ENCODE measurements at places on chromosomes 2 and 18.

- no peak for DNase-seq
Observed at GRCh38 chr2:60002183-60002867, 551.1 kb downstream of the BCL11A start.

DNA sequence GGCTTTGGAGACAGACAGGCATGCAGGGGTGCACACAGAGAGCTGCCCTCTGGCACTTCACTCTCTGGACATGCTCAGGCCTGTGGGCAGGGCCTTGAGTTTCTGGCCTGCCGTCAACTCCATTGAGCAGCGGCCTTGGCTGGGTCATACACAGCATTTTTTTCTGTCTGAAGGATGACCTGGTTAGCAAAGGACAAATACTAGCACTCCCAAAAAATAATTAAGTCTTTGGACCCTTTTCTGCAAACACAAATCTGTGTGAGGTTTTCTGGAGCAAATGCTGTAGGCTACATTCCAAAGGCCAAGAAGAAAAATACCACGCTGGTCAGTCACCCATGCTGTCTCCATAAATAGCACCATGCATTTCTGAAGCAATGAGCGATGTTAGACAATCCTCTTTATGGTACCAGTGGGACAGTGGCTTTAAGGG, 124.7 kb upstream of the CTAGE1 start:
- DNase-seq: no peak

DNA sequence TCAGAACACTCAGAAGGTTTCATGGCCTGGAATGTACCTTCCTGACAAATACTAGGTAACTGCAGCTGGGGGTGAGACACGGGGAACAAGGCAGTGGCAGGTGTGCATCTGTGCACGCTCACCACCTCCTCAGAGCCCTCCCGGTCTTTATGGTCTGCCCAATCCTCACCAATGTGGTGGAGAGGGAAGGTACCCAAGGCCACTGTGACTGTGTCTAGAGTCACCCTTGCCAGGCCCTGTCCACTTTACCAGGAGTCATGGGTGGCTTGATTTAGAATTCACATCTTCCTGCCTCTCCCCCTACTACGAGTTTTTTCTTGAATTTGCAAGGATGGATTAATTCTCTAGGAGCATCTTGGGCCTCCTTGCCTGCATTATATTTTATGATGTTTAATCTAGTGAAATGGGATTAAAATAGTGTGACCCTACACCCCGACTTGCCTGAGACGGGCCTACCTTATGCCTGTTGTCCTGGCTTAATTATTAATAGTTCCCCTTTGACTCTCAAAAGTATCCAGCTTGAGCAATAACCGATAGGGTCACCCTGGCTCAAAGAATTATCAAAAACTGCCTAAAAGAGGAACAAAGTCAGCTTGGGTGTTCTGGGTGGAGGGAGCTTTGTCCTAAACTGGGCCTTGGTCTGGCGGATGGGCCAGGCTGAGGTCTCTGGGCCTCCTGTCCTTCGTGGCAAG, 56.5 kb downstream of the ACAA2 start:
- no peak for DNase-seq

DNA sequence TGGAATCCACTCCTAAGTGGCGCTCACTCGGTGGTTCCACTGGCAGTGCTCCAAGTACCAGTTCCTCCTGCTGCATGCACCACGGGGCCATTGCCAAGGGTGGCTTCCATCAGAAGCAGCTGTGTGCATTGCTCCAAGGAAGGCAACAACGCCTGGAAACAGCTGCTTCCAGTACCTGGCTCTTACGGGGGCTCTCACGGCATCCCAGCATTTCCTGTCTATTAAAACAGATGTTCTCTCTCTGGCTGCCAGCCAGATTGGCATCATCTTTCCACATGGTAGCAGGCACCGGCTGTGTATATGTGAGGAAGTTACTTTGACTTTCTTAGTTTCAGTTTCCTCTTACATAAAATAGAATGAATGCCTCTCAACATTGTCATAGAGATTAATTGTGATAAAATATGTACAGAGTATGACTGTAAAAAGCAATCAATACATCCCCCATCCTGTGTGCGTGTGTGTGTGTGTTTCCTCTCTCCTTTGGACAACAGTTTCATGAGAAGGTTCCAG, 84.9 kb downstream of the CMPK2 start:
- DNase-seq: peak; percentile 17

DNA sequence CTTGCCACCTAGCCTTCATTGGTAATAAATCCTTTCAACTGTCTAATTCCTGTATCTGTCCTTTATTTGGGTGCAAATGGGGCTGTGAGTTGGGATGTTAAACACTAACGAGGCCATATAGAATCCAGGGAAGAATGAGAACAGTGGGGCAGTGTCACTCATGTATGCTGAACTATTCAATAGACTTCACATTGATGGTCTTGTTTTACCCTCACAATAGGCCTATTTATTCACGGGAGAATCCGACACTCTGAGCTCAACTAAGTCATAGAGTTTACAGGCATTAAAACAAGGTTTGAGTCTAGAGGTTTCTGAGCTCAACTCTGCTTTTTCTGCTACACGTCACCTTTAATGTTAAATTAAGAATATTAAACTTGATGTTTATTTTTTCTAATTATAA, 421.6 kb downstream of the SOX11 start:
- DNase-seq: no peak

DNA sequence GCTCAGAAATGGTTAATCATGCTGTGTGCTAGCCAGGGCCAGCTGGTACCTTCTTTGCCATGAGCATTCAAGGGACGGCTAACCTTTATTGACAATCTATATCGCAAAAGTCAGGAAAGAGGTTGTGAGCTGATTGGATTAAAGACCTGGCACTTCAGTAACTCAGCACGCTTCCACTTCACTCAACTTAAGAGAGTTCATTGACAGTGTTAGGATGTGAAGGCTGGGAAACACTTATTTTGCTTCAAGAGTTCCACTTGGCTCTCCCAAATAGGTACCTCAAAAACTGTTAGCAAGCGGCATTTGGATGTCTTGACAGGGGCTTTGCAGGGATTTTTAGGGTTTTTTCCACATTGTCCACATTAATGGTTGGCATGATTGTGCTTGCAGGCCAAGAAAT, 25.1 kb upstream of the TXNDC2 start:
- DNase-seq: no peak

DNA sequence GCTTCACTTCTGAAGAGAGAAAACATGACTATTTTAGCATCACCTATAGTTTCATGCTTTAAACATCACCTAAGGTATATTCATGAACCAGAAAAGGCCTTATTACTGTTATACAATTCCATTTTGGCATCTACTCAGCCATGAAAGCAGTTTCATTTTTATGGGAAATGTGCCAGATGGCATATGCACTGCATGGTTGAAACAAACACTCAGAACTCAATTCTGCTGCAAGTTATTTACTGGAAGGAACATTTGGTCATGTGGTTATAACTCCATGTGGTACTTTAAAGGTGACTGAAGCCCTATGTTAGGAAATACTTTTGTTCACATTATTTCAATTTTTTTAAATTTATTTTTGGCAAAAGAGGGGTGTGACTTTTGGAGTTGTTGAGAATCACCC, 287.5 kb upstream of the CRIM1 start:
- no peak for DNase-seq

- DNase-seq: peak; percentile 30
Observed at GRCh38 chr2:15119722-15120175, 441.4 kb downstream of the NBAS start.

DNA sequence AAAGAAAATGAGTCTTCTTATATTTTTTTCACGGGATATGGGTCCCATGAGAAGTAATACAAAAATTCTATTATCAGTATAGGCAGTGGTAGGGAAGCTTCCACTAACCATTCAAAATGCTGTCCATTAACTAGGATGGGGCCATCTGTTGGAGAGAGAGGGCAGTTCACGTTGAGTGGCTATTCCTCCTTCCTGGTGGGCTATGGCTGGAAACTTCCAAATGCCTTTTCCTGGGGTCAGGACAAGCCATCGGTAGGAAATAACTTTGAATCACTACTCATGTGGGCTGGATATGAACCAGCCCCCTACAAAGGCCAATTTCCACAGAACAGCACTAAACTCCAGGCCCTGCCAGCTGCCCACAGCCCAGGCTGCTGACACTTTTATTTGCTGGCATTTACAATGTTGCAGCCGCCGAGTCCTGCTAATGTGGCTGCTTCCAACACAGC, 156.1 kb upstream of the HNRNPA3 start:
- no peak for DNase-seq

- DNase-seq: no peak
Observed at GRCh38 chr2:98157557-98157956, 70.6 kb downstream of the VWA3B start.

DNA sequence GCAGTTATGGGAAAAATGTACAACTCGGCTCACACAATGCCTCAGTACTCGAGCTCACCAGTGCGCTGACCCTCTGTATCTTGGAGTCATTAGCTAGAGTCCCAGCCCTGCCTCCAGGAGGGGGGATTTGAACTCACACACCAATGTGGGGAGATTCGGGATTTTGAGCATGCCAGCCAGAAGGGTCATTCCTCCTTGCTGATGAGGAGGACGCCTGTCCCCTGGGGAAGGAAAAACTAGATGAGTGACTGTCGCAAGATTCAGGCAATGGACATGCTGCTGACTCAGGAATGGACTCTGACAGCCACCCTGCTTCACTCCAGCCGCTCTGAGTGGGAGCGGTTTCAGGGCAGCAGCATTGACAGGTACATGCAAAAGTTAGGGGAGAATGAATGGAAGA, 20.6 kb downstream of the FIGN start:
- no peak for DNase-seq

DNA sequence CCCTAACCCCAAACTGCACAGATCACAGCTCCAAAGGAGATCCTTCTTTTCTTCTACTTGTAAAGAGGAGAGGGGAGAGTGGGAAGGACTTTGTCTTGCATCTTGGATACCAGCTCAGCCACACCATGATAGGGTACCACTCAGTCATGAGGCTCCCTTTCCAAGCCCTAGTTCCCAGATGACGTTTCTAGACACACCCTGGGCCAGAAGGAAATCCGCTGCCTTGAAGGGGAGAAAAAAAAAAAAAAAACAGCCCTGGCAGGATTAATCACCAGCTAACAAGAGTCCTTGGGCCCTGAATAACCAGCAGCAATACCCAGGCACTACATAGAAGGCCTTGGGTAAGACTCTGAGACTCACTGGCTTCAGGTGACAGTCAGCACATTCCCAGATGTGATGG, 36.9 kb downstream of the ST8SIA3 start:
- DNase-seq: no peak

DNA sequence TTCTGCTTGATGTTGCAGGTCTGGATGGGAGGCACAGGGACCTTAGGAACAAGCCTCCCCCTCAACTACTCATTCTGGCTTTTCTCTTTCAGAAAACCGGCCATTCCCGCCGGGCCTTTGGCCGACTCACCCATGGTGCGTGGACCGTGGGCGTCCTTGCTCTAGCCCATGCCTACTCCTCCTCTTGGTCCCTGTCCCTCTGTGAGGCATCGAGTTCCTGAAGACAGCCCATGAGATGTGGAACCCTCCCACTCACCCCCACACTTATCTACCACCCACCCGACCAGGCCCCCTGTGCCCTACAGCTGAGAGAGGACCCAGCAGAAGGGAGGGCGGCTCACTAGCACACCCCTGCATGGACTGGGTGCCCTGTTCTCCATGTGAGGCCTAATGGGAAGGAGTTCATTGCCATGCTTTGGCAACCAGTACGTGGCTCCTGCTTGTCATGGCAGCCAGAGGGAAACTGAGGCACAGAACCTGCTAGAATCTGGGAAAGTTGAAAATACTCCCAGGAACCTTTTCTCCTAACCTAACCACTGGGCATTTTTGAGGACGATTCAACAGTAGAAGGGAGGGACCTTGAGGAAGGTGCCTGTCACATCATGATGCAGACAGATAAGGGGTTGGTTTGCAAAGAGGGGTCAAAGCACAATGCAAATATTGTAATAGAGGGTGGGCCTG, 8.5 kb downstream of the SPEG start:
- no peak for DNase-seq

GRCh38 chr2:48952143-48952542, 196.6 kb upstream of the LHCGR start:
- DNase-seq: no peak

GRCh38 chr2:6793371-6793770, 72.3 kb downstream of the CMPK2 start:
- DNase-seq: no peak

GRCh38 chr2:33477473-33478468, 1.3 kb downstream of the RASGRP3 start:
- no peak for DNase-seq

DNA sequence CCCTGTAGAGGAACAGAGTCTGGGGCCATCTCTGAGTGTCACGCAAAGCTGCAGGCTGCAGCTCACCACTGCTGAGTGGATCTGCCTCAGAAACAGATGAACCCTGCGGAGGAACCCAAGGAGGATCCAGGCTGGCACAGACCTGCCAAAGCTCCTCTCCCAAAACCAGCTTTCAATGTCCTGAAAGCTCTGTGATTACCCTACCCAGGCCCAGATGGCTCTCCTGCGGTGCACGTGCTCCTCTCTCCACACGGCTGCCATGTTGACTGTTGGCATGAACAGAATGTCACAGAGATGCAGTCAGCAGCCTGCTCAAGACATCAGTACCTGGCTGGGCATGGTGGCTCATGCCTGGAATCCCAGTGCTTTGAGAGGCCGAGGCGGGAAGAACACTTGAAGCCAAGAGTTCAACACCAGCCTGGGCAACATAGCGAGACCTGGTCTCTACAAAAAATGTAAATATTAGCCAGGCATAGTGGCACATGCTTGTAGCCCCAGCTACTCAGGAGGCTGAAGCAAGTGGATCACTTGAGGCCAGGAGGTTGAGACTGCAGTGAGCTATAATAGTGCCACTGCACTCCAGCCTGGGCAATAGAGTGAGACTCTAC, 216.8 kb downstream of the MGAT5 start:
- no peak for DNase-seq

- no peak for DNase-seq
Observed at GRCh38 chr18:23306822-23307221, 146.3 kb upstream of the RIOK3 start.

DNA sequence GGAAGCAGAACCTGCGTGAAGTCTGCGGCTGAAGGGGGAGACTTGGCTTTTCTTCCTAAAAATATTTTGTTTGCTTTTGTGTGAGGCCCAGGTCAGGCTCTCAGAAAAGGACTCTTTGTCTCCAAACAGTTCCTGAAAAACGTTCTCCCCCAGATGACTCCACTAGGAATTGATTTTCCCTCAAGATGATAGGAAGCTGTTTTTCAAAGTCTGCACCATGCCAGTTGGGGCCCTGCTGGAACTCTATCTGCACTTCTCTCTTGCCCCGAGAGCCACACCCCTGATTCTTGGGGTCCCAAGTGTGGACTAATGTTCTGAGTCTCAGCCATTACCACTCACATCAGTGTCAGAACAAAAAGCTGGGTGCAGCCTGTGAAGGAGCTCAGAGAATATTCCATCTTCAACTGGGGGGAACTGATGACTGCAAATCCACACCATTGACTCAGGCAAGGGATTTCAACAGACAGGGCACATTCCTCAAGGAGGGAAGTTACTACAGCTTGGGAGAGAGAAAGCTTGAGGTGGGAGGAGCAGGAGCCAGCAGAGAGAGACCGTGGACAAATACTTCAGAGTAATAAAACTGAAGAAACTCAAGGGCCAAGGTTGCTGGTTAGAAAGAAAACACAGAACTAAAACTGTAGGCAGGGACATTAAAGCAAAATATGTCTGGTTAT, 768.3 kb downstream of the RNF144A start:
- no peak for DNase-seq

GRCh38 chr2:141778315-141778835, 352.4 kb downstream of the LRP1B start:
- DNase-seq: no peak
